NCI-H446 (cell line): ENCODE measurements at places on chromosomes 7 and 10.

GRCh38 chr7:47693216-47693615 lies 111.3 kb upstream of the TNS3 start:
- no peak for DNase-seq

GRCh38 chr7:23468526-23469149 lies 1.7 kb downstream of the IGF2BP3 start:
- no peak for DNase-seq

- DNase-seq, result no peak
These were observed 1.3 kb downstream of the STAMBPL1 start for GRCh38 chr10:88881320-88881719.

- no peak for DNase-seq
These were observed 56.4 kb downstream of the TBXAS1 start for GRCh38 chr7:139885511-139885910.

- DNase-seq, result no peak
These were observed 25.5 kb upstream of the FAM221A start for GRCh38 chr7:23654508-23654907.
